ENCODE measurements at places on chromosomes 5 and 9.
A peak's percentile ranks its signal among the peaks of the same experiment; 100 is the strongest.

GRCh38 chr9:83986195-83986594 lies 5.6 kb downstream of the RMI1 start:
- no peak for DNase-seq

DNA sequence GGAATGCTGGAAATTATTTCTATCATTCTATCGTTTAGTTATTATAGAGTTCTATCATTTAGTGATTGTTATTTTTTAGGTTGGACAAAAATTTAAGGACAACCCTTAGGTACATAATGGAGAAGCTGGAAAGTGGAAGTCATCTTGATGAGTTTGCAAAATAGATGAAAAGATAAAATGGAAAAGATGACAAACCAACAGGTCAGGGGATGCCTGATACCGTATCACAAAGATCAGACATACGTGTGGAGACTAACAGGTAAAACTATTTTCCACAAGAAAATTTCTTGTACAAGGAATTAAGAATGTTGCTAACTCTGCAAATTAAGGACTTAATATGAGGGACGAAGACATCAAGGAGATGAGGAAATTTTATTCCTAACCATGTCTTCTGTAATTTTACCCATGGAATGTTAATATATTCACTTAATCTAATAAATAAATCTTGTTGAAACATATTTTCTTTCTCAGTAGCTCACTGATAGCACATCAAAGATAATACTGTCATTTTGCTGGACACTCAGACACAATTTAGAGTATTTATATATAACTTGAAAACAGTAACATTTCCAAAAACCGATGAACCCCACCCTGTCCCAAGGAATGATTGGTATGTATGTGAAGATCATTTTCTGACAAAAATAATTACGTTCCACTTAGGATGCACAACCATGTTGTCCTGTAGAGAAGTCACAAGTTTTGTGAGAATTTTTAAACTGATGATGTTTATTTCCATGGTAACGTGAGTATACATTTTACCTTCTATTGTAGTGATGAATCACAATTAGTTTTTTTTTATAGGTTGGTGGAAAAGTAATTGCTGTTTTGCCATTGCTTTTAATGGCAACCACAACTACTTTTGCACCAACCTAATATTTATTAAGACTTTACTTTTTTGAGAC lies 2.6 kb downstream of the LURAP1L start:
- no peak for DNase-seq

DNA sequence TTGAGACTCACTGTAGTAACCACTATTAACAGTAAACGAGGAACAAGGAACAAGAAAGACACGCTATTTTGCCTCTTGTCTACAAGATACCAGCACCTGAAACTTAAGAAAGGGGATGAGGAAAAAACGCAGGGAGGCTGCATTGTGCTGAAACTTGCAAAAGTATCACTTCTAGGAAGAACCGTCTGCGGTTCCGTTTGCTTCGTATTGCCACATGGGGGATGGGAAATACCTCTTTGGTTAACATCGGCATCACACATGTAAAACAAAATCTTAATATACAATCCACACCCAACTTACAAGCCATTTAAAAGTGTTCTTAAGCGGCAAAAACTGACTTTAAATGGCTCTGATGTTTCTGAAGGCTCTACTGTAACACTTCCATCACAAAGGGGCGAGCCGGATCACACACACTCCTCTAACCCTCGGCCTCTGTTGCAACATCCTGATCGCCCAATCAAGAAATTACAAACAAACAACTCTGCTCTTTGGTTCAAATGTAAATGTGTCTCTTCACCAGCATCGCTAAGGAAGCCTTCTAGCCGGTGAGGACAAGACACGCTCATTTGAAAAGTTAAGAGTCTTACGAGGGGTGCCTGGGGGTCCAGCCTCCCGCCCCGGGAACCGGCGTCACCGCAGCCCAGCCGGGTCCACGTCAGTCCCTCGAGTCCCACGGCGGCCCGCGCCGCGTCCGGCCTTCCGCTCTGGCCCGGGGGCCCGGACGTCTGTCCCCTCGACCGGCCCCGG lies 621 bp downstream of the SEC16A start:
- peak; percentile 33 for DNase-seq

- no peak for DNase-seq
These were observed 648.3 kb downstream of the PDE4D start for GRCh38 chr5:59245198-59245597.

DNA sequence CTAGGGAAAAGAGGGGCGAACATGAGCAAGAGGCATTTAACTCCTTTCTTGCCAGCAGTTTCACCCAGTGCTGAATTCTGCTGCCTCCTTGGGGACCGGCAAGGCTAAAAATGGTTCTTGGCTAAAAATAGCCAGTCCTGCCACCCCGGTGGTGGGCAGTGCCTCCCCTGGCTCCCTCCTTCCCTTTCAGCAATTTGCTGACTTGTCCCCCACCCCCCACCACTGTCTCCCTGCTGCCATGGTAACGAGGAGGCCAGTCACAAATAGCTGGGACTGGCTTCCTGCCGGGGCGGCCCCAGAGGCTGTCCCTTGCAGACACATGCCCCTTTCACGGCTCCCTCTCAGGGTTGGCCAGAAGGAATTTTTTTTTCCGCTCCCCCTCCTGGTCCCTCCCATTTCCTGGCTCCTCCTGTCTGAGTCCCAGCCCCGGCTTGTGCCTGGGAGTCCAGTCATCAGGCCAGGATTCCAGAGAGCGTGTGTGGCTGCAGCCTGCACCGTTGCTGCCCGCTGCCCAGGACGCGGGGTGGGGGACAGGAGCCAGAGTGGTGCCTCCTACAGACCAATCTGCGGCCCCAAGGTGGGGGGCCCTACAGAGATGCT lies 130.3 kb downstream of the RGS3 start:
- DNase-seq: peak; percentile 77

GRCh38 chr9:137077758-137078693 lies 709 bp downstream of the UAP1L1 start:
- DNase-seq: no peak

DNA sequence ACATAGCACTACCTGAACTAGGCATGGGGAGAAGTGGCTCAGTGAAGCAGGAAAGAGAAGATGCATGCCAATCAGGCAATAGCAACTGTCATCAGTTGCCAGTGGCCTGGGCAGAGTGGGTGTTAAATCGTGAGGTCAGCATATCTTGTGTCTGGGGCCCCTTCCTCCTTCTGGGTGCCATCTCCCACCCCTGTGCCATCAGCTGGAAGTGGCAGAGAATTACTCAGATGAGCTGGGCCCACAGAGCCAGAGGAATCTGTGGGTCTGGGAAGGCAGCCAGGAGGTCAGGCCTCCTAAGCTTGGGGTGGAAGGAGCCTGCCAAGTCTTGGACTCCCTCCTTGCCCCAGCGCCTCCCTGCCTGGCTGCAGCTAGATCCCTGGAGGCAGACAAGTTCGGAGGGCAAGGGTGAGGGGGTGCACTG lies 66.5 kb downstream of the GALNT12 start:
- no peak for DNase-seq

DNA sequence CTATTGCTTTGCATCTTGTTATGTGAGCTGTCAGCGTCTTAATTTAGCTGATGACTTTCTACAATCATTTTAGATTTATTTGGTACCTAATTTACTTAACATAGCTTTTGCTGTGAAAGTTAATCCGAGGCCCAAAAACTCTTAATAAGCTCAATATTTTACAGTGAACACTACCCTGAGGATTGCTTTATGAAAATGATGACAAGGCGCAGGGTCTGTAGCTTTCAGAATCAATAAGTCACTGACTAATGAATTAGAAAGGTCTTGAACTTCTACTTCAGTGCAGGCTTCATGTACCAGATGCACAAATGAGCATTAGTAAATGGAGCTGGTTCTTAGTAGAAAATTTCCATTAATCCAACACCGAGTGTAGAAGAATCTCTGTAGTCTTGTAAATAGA lies 81.4 kb upstream of the ZNF366 start:
- DNase-seq: no peak

DNA sequence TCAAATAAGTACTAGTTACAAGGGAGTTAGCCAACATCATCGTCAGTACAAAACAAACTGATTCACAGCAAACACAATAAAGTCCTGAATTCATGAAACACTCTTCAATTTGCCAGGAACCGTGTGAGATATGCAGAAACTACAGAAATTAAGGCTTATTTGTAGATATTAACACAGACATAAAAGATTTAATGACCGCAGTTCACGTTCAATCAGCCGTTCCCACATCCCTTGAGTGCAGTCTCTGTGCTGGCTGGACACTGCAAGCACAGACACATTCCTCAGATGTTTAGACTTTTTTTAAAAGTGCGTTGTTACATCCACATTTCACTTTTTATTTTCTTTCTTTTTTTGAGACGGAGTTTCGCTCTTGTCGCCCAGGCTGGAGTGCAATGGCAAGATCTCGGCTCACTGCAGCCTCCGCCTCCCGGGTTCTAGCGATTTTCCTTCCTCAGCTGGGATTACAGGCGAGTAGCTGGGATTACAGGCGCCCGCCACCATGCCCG lies 566 bp upstream of the CEP78 start:
- no peak for DNase-seq

- no peak for DNase-seq
These were observed 8.1 kb downstream of the SETD9 start for GRCh38 chr5:56917534-56917933.

DNA sequence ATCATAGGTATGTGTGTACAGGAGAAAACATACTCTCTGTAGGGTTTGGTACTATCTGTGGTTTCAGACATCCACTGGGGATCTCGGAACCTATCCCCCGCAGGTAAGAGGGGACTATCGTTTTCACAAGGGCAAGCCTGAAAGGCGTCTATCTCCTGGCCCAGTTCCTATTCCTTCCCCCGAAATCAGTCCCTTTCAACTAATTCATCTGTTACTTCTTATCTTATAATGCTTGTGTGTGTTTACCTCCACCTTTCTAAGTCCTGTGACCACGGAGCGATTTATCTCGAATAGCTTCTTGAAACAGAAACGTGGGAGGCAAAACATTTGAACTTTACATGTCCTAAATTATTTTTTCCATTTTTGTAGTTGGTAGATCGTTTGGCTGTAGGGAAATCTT lies 11.4 kb downstream of the ABO start:
- DNase-seq: no peak

GRCh38 chr5:172005708-172006320 lies 624 bp downstream of the FBXW11 start:
- DNase-seq: peak; percentile 30

- DNase-seq: no peak
These were observed 37.2 kb upstream of the GABRP start for GRCh38 chr5:170746075-170746960.

GRCh38 chr5:140014751-140015150 lies 28.3 kb downstream of the NRG2 start:
- DNase-seq: no peak

DNA sequence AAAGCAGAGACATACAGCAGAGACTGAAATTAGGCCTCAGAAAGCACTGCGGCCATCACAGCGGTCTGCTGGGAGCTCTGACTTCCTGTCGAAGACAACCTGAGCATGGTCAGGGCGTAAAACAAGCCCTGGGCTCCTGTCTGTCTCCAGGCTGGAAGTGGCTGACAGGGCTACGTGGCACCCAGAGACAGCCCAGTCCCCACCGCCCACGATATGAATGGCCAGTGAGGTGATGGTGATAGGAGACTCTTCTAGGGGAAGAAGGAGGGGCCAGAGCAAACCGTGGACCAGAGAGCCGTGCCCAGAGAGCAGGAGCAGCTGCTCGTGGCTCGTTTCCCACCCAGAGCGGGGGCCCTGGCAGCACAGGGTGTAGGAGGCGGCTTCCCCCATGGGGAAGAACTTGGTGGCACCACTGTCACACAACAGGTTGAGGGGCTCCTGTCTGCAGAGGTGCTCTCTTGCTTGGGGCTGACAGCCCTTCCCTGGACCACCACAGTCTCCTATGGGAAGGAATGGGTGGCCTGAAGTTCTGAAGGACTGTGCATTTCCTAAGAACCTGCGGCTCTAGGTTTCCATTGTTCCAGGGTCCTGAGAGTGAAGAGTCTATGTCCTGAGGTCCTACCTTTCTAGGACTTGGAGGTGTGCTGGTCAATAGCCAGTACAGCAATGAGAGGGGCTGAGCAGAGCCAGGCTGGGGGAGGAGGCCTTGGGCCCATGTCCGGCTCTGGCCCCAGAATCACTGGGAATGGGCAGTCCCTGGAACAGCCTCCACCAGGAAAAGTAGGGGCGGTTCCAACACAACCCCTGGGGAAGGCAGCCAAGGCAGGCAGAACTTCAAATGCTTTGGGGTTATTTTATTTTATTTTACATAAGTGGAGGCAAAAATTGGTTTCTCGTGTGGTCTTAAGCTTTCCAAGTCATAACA lies 56.4 kb downstream of the BARX1 start:
- DNase-seq: peak; percentile 7

DNA sequence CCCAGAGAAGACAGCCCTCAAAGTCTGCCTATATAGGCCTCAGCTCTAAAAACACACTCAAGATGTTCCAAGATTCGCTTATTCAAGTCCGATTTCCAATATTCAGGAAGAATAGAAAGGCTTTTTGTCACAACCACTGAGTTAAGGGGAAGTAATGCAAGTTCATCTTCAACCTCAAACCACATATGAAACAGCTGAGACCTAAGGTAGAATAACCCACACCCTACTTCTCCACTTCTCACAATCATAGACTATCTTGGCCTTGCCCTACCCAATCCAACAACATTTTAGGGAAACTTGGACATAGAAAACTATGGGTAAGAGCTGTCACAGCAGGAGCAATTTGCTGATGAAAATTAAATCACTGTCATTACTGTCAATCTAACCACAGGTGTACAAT lies 152.0 kb upstream of the LRRTM2 start:
- DNase-seq: no peak

DNA sequence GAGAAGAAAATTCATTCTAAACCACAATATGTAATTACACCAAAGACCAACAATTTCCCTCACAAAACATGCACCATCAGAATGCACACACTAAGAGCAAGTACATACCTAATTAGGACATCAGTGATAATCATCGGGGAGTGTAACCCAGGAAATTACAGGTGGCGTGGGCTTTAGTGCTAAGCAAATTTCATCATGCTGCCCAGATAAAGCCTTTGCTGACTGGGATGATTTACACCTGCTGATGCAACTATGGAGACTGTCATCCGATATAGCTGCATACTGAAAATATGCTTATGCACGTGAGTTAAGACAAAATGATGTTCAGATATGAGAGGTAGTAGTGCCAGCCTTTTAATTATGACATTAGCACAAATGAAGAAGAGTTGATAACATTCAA lies 123.2 kb downstream of the DCP2 start:
- DNase-seq: no peak

DNA sequence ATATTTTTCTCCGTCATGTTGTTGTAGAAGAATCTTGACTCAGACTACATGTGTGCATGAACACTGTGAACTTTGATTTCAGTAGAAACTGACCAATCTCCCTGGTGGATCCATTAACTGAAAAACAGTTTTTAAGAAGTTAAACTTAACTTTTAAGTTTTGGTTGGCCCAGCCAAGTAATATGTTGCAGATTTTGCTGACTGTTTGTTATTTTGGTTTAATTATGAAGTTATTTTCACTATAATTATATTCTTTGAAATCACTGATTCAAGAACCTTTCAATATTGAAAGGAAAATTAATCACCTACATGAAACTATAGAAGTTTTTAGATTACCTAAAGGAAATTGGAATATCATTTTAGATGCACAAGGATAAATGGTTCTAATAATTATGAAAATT lies 373.6 kb upstream of the COX7C start:
- DNase-seq: no peak

- no peak for DNase-seq
These were observed 29.9 kb downstream of the HMCN2 start for GRCh38 chr9:130295431-130295830.

GRCh38 chr9:24504521-24504920 lies 41.2 kb downstream of the IZUMO3 start:
- DNase-seq: no peak

GRCh38 chr9:34139477-34140146 lies 13.1 kb upstream of the DCAF12 start:
- DNase-seq: no peak

- no peak for DNase-seq
These were observed 74.9 kb upstream of the CER1 start for GRCh38 chr9:14797435-14797834.

GRCh38 chr5:67530609-67531255 lies 334.1 kb upstream of the CD180 start:
- DNase-seq: no peak

Data from breast epithelium (tissue), 4 donors.